ENCODE measurements at places on chromosomes 12 and 14. TPM values are rescaled to one million over a fixed set of nuclear protein-coding genes. Genes with fewer than 3 reads are reported as not detected.

The KCNA5 gene
- total RNA-seq = 0.13 TPM

DNA sequence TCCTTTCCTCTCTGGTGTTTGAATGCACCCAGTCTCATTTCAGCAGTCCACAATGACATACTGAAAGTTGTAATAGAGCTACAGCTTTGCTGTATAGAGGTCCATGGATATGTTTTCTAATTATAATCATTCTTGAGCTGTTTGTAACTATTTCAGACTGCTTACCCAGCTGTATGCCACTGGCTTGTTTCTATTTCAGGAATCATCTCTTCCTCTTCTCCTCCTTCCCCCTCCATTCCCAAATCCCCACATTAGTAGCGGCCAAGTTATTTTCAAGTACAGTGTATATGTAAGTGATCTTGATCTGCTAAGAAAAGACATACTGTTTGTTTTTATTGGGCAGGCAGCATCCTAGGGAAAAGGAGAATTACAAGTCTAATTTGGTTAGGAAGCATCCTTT is 775.0 kb downstream of the DIO2 start:
- DNase-seq = no peak

DNA sequence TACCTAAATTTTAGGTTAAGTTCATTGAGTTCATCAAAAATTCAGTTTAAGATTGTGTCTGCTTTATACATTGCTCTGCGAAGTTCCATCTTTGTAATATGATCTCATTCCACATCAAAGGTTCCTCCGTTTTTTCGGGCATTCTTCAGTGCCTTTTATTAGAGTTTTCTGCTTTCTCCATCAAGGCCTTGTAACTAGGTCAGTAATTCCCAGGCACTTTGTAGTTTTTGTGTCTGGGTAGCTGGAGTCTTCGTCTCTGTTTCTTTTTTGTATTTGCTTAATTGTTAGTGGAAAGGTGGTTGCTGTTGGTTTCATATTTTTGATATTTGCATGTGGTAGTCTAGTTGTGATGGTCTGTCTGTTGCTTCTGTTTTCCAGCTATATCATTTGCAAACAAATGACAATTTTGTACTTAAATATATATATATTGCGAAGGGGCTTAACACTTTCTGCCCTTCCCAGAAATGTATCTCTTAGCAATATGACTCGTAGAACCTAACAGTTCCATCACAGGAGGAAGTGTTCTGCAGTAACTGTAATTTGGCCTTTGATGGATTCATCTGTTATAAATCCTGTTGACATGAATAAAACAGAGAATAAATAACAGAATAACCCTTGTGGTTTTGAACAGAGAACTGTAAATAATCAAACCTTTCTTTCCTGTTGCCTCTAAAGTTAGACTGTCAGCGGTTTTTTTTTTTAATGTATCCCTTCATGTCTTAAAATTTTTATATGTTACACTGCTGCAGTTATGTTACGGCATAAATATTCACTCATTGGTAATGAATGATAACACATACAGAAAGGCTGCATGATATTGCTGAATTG is 88.4 kb upstream of the DYNC1H1 start:
- DNase-seq = no peak

- no peak for DNase-seq
Observed at GRCh38 chr14:24677956-24678355, 44.0 kb upstream of the GZMB start.

GRCh38 chr12:46354802-46355199 is 17.8 kb downstream of the SLC38A2 start:
- no peak for DNase-seq

The ZBTB1 gene
- total RNA-seq = 51.1 TPM

DNA sequence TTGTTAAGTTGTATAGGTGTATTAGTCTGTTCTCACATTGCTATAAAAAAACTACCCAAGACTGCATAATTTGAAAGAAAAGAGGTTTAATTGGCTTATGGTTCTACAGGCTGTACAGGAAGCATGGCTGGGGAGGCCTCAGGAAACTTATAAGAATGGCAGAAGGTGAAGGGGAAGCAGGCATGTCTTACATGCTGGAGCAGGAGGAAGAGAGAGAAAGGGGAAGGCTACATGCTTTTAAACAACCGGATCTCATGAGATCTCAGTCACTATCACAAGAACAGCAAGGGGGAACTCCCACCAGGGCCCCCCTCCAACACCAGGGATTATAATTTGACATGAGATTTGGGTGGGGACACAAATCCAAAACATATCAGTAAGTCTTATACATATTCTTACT is 60.5 kb upstream of the OR10AD1 start:
- DNase-seq = no peak

GRCh38 chr12:44875417-44875953 is 630 bp downstream of the NELL2 start:
- DNase-seq = no peak

The HOXC12 gene
- not detected for total RNA-seq

DNA sequence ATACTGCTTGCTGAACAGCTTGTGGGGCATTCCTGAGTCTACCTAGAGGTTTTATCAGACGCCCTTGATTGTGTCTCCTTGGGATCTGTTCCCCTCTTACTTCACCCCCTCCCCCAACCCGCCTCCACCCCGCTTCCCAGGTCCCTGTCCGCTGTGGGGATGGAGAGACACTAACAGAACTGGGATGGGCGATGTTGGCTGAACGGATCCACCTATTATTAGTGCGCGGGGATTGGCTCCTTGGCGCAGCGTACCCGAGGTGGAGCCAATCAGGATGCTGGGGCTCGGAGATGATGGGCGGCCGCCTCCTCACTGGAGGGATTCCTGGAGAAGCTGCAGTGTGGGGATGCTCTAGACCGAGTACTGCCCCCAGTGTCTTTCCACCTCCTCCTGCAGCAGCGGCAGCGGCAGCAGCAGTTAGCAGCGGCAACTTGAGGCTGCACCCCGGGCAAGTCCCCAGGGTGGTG is at the start of gene SYT1:
TSS of gene SYT1 (plus strand) at position 372 of the 467 bp plus-strand sequence.
- DNase-seq = peak; percentile 68

DNA sequence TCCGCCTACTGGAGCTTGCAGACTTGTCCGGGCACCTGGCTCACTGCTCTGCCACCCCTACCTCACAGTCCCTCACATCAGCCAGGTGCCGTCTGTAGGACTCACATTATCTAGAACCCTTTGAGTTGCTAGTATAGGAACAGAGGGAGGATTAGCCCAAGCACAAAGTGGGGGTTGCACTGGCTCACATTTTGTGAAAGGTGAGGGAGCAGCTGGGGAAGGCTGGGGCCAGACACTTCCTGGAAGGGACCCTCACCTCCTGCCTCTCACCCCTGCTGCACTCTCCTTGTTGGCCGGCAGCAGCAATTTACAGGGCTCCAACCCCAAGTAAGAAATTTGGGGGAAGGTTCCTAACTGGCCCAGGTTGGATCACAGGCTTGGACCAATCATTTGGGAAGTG is 1031.6 kb downstream of the BCL11B start:
- no peak for DNase-seq

The BICDL1 gene
- 17.2 TPM for total RNA-seq

DNA sequence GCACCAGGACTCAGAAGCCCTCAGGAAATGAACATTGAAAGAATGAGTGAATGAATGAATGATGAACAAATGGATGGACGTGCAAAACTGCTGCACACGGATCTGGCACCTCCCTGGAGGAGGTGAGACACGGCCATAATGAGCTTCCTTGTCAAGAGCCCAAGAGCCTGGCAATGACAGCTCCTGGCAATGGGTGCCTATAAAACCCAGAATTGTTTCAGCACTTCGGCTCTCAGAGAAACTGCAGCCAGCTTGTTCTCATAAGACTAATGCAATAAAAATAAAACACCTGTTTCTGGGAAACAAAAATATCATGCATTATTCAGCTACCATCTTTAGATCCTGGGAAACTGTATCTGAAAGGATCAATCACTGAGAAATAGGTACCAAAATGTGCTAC is 200.5 kb upstream of the SFSWAP start:
- no peak for DNase-seq

- no peak for DNase-seq
Observed at GRCh38 chr14:77654001-77654441, 37.6 kb upstream of the SPTLC2 start.

The ACSS3 gene
- total RNA-seq = 23.4 TPM

The AKAP6 gene
- total RNA-seq = 16.5 TPM

The SERPINA1 gene
- 13.8 TPM for total RNA-seq

- no peak for DNase-seq
Observed at GRCh38 chr14:58439476-58439875, 12.0 kb downstream of the KIAA0586 start.

The LRRC10 gene
- total RNA-seq = not detected

- DNase-seq = no peak
Observed at GRCh38 chr12:39919790-39920189, 186.1 kb downstream of the SLC2A13 start.

GRCh38 chr14:61409782-61410181 is 88.4 kb downstream of the PRKCH start:
- DNase-seq = no peak

The GALNT4 gene
- 11.7 TPM for total RNA-seq

- no peak for DNase-seq
Observed at GRCh38 chr14:31921721-31922120, 155.4 kb upstream of the ARHGAP5 start.

GRCh38 chr14:94239406-94239805 is 53.7 kb downstream of the SERPINA10 start:
- no peak for DNase-seq

DNA sequence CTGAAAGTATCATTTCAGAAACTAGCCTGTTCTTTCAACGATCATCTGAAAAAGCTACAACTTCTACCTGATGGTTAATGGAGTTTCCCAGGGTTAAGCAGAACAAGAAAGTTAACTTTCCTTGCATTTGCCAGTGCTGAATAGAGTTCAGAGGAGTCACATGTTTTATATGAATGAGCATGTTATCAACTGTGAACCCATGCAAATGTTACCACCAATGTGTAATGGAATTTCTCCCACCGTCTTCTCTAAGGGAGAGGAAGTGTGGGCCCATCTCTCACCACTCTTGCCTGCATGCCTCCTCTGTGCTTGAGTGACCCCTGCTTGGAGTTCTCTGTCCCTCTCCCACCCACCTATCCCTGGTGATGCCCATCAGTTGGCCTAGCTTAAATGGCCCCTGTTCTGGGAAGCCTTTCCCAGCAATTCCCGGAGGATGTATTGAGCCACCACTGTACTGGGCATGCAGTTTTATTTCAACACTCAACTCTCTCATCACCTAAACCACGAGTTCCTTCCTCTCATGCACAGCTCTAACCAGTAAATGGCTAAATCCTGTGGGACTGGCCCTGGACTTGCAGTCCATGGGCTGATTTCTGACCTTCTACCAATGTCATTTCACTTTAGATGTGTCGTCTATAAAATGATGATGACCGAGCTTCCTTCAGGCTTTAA is 159.8 kb downstream of the RPAP3 start:
- DNase-seq = no peak

- no peak for DNase-seq
Observed at GRCh38 chr14:61264651-61265050, 16.5 kb downstream of the TMEM30B start.

- DNase-seq = no peak
Observed at GRCh38 chr14:105397350-105397931, 897 bp upstream of the TEX22 start.

- DNase-seq = peak; percentile 62
Observed at GRCh38 chr14:25953532-25954139, 644.2 kb downstream of the NOVA1 start.

The RNASE11 gene
- not detected for total RNA-seq

DNA sequence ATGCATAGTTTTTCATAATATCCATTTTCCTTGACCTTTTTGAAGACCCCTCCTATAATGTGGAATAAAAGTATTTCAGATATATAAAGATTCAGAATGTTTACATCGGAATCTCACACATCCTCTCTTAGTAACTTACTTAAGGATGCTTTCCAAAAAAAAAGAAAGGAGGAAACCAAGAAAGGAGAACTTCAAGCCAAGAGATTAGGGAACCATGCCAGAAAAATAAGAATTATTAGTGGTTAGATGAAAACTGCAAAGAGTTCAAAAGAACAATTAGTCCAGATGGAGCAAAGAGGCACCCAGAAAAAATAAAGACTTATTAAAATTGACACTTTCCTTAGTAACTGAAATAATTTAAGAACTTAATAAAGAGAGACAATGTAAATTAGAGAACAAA is 179.2 kb downstream of the DUSP6 start:
- DNase-seq = no peak

DNA sequence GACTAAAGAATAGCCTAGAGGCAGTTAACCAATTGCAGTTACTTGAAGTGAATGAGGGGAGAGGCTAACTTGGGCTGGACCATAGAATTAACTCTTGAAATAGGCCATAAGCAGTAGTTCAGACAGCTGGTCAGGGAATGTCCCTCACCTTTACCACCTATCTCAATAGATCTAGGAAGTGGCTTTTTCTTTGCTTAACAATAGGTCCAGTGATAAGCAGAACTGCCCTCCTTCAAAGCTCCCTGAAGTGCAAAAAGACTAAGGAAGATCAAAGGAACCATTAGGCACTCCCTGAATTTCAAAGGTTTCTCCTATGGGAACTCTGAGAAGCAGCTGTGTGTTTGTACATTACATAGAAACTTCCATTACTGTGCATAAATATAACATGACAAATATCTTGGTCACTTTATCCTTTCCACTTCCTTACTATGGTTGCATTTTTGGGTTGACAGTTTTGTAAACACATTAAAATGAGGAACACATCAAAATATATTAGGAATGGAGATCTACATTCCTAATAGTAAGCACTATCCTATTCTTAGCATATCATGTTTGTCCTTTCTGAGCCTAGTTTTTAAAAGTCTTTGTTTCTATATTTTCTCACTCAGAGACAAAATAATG is 7.2 kb upstream of the NAA30 start:
- DNase-seq = no peak

DNA sequence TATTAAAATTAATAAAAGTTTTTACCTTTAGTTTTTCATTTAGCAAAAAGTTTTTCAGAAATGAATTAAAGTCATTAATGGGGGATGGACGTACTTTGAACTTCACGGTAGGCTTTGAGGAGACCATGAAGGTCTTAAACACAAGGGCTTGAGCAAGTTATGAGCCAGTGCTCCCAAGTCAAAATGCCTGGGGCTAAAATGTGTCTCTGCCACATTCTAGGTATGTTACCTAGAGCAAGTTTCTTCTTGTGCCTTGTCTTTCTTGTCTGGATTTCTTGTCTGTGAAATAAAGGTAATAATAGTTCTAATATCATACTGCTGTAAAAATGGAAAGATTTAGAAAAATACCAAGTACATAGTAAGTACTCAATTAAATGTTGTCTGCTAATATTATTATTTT is 132.7 kb upstream of the USP15 start:
- DNase-seq = no peak

- no peak for DNase-seq
Observed at GRCh38 chr14:26597589-26598080, at the start of gene NOVA1. Gene NOVA1 (minus strand): TSS chr14:26598033. CDS start chr14:26597436, 597 bp downstream.

- no peak for DNase-seq
Observed at GRCh38 chr14:37985826-37986470, 221.8 kb upstream of the SSTR1 start.

DNA sequence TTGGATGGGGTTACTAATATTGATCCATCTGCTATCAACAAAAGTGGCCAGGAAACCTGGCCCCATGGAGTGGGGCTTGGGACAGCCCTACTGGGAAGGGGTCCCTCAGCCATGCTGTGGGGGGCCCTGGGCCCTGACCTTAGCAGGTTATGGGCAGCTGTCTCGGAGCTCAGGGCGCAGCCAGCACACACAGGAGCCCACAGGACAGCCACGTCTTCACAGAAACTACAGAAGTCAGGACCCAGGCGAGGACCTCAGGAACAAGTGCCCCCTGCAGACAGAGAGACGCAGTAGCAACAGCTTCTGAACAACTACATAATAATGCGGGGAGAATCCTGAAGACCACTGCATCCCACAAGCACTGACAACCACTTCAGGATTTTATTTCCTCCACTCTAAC is 11.9 kb upstream of the FKBP11 start:
- DNase-seq = no peak

Measured in ureter (tissue), 1 donor.